ENCODE measurements at places on chromosomes 1 and 21.

- DNase-seq: no peak
Measured at GRCh38 chr1:2505461-2505994, 20.9 kb downstream of the PANK4 start.

- no peak for DNase-seq
Measured at GRCh38 chr1:115116512-115116911, 27.2 kb upstream of the TSPAN2 start.

GRCh38 chr1:155379631-155380090 lies 59.0 kb downstream of the RUSC1 start:
- DNase-seq: no peak

DNA sequence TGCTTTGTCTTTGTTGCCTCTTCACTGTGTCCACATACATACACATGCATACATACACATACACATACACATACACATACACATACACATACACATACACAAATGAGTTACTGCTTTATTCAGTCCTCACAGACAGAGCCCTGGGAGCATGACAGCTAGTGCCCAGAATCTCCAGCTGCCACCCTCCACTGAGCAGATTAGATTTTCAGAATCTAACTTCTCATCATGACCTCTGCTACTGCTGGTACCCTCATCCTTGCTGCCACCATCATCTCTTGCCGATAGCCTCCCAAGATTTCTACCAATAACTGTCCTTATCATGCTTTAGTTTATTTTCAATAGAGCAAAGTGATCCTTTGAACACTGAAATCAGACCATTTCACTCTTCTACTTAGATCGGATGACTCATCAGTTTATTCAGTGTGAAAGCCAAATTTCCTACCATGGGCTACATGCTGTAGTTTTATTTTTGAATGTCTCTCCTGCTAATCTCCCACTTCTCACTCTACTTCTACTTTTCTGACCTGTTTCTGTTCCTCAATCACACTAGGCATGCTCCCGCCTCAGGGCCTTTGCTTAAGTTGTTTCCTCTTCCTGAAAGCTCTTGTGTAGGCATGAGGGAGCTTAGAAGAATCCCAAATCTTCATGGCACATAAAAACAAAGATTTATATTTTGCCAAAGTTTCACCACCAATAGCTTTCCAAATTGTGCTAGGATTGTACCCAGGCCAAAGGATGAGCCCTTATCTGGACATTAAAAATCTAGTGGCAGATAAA lies 43.0 kb downstream of the ATP6V1G3 start:
- DNase-seq: no peak

DNA sequence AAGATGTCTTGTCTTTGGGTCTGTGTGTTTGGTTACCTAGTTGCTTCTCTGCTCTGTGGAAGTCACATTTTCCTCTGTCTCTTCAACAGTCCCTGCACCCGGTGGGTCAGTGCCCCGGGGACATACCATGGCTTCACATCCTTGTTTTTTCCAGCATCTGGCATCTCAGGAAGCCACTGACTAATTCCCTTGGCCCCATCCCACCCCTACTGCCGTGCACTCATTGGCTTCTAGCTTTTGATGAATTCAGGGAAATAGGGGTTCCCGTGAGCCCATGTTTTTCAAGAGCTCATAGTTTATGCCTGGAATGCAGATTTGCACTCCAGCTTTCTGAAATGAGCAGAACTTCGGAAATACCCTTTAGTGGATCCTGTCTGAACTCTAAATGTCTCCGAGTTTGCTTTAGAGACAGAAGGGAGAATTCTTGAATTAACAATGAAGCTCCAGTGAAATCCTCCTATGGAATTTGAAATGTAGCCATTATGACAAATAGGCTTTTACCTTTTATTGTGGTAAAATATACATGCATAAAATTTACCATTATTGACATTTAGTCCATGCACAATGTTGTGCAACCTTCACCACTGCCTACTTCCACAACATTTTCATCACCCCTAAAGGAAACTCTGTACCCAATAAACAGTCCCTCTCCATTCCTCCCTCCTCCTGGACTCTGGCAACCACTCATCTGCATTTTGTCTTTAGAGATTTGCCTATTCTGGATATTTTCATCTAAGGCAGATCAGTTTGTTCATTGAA lies 67.5 kb downstream of the CLIC6 start:
- DNase-seq: peak; percentile 27

GRCh38 chr1:201539561-201540431 lies 869 bp downstream of the NAV1 start:
- DNase-seq: no peak

DNA sequence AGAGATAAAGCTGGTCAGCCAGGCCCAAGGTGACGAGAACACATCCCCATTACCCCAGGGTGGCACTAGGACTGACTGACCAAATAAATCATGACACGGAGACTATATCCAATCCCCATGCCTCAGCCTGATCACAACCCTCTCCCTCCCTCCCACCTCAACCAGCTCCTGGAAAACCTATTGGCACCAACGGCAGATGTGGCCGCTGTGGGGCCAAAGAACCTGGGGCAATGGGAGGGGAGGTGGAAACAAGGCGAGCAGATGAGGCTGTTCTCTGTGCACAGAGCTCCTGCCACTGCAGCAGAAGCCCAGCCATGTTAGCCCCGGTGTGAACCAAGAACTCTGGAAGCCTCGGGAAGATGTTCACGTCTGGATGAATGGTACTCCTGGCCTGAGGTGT lies 77.6 kb downstream of the CD247 start:
- no peak for DNase-seq

DNA sequence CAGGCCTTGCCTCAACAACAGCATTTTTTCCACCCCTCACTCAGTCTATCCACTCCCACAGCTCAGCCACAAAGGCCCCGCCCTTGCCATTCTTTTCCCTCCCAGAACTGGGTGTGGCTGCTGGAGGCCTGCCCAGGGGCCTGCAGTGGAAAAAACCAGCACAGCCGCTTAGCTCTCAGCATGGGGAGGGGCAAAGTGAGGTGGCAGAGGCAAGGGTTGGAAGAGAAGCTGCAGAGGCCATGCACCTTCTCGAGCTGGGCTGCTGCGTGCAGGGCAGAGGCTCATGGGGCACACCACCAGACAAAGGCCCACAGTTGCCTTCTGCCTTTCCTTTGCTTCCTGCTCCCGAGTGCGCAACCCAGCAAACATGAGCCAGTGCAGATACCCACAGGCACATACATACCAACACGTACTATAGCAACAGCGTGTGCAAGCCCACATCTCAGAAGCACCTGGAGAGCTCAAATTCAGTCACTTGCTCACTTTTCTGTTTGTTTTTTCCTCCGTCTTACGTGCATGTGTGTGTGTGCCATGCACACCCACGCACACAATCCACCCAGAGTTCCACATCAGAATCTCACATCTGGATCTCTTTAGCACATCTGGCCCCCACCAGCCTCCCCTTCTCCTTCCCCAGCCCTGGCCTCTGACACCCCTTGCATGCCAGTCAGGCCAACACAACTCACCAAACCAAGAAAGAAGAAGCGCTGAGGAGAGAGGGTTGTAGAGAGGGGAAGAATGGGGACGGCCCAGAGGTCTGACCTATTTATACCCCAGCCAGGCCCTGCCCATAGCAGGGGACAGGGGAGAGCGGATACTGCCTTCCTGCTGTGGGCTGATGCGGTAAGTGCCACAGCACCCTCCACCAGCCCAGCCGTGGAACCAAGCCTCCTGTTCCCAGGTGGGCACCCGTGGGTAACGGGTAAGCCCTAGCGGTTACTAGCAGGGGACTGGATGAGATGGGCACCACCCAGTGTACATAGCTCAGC lies at the start of gene S100A4:
Gene S100A4, minus strand, starts transcription at position 740 of the 989 bp plus-strand sequence. CDS start 1,012 bp downstream, outside the sequence.
- DNase-seq: peak; percentile 86

GRCh38 chr1:232985882-232986526 lies 35.6 kb downstream of the NTPCR start:
- no peak for DNase-seq

- no peak for DNase-seq
Measured at GRCh38 chr1:10593750-10594149, 119.0 kb downstream of the PEX14 start.

DNA sequence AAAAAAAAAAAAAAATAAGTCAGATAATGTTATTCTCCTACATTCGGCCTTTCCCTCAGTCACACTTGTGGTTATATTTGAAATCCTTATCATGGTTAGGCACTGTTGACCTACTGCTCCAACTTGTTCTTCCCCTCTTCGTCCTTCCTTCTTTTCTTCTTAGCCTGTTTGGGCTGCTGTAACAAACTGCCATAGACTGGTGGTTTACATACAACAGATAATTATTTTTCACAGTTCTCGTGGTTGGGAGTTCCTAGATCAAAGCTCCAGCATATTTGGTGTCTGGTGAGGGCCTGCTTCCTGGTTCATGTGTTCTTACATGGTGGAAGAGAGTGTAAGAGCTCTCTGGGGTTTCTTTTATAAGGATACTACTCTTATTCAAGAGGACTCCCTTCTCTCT lies 73.4 kb downstream of the RABGAP1L start:
- DNase-seq: no peak

DNA sequence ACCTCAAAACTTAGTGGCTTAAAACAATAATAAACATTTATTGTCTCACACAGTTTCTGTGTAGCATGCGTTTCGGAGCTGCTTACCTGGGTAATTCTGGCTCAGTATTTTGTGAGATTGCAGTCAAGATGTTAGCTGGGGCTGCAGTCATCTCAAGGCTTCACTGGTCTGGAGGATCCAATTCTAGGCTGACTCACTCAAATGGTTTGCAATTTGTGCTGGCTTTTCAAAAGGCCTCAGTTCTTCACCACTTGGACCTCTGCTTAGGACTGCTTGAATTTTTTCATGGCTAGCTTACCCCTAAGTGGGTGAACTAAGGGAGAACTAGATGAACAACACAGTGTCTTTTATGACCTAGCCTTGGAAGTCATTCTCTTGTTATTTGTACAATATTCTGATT lies 21.0 kb downstream of the XPR1 start:
- no peak for DNase-seq

- DNase-seq: no peak
Measured at GRCh38 chr1:112696578-112697314, 10.2 kb downstream of the RHOC start.

- DNase-seq: no peak
Measured at GRCh38 chr1:44647896-44648295, 26.4 kb downstream of the TMEM53 start.

GRCh38 chr1:7584643-7585042 lies 186.5 kb upstream of the VAMP3 start:
- DNase-seq: no peak

- DNase-seq: peak; percentile 24
Measured at GRCh38 chr1:43994794-43995790, 3.7 kb downstream of the CCDC24 start.

DNA sequence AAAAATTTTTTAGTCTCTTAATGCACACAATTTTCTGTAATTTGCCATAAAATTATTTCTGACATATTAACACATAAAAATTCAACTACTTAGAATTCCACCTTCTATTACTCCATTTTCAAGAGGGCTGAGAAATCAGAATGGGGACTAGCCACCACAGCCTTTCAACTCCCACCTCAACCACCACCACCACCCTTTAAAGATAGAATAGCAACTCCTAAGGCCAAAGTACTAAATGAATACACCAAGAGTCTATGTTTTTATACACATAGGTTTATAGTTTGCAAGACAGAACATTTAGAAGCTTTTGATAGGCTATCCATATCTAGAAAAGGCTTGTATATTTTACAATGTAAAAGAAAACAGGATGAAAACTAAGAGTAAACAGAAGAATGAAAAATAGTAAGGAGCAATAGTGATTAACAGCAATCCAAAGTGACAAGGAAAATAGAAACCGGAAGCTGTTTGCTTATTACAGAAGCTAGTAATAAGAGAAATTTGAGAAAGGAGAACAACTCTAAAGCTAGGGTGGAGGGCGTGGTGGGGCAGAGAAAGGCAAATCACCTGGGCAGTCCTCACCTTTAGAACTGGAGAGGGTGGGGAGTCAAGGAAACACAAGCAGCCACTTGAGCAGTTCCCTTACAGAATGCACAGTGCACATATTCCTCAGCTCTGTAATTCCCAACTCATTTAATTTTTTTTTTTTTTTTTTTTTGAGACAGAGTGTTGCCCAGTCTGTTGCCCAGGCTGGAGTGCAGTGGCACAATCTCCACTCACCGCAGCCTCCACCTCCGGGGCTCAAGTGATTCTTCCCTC lies 27.7 kb downstream of the EPS15 start:
- no peak for DNase-seq

- no peak for DNase-seq
Measured at GRCh38 chr1:63557365-63557987, 34.2 kb downstream of the EFCAB7 start.

DNA sequence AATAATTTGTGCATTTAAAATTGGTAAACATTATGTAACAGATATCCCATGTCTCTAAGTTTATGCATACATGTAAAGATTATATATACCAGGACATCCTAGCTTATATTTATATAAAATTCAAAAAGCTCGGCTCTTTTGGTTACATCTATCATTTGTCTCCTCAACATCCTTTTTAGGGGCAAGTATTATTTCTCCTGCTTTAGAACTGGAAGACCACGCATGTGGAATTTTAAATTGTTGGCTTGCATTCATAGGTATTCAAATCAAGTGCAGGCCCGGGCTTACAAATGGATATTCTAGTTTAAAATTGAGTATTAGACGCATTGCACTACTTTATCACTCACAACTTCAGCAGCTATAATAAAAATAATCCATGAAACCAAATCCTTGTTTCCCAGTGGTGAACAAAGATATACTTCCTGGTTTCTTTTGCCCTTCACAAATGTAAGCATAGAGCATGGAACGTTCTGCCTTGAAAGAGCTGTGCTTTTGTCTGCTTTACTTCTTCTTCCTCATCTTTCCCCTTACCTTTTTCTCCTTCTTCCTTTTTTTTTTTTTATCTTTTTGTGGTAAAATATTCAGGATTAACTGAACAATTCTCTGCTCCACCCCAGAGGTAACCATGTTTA lies 57.1 kb downstream of the DDAH1 start:
- no peak for DNase-seq

- no peak for DNase-seq
Measured at GRCh38 chr1:85091671-85092280, 43.5 kb upstream of the MCOLN3 start.

DNA sequence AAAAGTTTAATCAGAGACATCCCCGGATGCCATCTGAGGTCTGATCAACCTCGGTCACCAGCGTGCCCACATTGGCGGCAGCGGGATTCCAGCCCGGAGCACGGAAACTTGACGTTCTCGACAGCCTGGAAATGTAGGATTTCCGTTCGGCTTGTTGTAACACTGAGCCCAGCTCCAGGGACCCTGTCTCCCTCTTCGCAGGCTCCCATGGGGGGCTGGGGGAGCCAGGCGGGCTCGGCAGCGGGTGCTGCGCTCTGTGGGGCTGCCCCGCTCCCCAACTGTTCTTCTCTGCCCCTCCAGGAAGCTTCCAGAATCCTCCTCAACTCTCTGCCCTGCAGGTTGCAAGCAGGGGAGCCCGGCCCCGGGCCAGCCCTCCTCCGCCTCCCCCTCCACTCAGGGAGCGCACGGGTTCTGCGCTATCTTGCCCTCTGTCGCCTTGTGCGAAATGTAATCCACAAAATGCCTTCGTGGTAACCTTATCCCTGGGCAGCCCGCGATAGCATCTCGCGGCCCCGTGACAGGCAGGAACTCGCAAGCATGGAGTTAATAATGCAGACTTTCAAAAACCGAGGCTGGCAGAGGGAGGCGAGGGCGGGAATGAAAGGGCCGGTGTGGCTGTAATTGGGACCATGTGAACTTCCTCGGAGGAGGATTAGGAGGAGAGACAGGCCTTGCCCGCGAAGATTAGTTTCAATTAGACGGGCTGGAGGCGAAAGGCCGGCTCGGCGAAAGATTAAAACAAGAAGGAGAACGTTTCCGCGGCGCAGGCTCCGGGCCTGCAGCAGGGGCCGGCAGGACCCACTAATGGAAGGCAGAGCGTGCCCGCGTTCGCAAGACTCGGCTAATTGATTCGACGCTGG lies 53.9 kb upstream of the TTC34 start:
- DNase-seq: no peak

All from HTR-8/SVneo (cell line).